Right renal pelvis (tissue), 4 donors: ENCODE measurements at places on chromosomes 6 and 20. TPM values are rescaled to one million over a fixed set of nuclear protein-coding genes. Genes with fewer than 3 reads are reported as not detected.

- no peak for DNase-seq
These were observed 497.1 kb downstream of the CD83 start for GRCh38 chr6:14614631-14615030.

- no peak for DNase-seq
These were observed 192.5 kb downstream of the TTLL2 start for GRCh38 chr6:167517254-167517916.

IL17F gene
- polyA plus RNA-seq, result 0.36 TPM

- no peak for DNase-seq
These were observed 51.6 kb downstream of the LAMA4 start for GRCh38 chr6:112202639-112203341.

- no peak for DNase-seq
These were observed 50.6 kb downstream of the BPIFB1 start for GRCh38 chr20:33333616-33334015.

SGK2 gene
- 30.6 TPM for polyA plus RNA-seq

GRCh38 chr6:57252975-57253374 lies 30.9 kb upstream of the RAB23 start:
- no peak for DNase-seq

KIF25 gene
- polyA plus RNA-seq, result 1.1 TPM

DNA sequence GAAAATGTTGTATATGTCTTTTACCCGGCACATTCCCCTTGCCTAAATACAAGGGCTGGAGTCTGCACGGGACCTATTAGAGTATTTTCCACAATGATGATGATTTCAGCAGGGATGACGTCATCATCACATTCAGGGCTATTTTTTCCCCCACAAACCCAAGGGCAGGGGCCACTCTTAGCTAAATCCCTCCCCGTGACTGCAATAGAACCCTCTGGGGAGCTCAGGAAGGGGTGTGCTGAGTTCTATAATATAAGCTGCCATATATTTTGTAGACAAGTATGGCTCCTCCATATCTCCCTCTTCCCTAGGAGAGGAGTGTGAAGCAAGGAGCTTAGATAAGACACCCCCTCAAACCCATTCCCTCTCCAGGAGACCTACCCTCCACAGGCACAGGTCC lies 11.3 kb upstream of the MAPRE1 start:
- no peak for DNase-seq

DNA sequence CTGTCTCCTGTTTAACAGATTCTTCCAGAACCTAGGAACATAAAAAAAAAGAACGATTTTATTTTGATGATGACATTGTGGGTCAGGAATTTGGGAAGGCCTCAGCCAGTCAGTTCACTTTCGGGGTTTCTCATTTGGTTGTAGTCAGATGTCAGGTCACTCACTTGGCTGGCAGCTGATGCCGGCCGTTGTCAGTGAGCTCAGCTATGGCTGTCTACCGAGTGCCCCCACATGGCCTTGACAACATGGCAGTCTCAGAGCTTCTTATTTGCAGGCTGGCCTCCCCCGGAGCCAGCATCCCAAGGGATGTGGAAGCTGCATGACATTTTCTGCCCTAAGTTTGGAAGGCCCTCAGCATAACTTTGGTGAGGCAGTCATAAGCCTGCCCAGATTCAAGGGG lies 11.5 kb downstream of the RNF217 start:
- no peak for DNase-seq

PDE7B gene
- polyA plus RNA-seq, result 9.5 TPM

GRCh38 chr6:120938164-120938875 lies 396.0 kb downstream of the TBC1D32 start:
- DNase-seq, result no peak

DNA sequence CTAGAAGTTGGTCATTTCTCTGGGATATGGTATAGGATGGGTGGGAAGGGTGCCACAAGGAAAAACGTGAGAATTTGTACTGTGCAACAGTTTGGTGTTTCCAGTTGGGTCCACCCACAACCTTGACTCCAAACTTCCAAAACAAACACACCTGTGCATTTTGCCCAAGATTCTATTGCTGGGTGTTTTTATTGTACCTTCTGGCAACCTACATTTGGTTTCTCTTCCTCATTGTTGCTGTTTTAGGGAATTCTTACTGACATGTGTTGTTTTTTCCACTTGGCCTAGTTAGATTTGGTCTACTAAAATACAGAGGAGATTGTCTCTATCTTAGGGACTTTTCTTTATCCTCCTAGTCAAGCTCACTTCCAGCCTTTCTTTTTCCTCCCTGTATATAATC lies 16.7 kb downstream of the TULP4 start:
- DNase-seq, result no peak

- no peak for DNase-seq
These were observed 29.2 kb downstream of the MOCS1 start for GRCh38 chr6:39904946-39905639.

- DNase-seq, result no peak
These were observed at the start of gene UNC93A for GRCh38 chr6:167290786-167291622. TSS of gene UNC93A (plus strand) at chr6:167291315. CDS start at chr6:167291490, 175 bp downstream.

DNA sequence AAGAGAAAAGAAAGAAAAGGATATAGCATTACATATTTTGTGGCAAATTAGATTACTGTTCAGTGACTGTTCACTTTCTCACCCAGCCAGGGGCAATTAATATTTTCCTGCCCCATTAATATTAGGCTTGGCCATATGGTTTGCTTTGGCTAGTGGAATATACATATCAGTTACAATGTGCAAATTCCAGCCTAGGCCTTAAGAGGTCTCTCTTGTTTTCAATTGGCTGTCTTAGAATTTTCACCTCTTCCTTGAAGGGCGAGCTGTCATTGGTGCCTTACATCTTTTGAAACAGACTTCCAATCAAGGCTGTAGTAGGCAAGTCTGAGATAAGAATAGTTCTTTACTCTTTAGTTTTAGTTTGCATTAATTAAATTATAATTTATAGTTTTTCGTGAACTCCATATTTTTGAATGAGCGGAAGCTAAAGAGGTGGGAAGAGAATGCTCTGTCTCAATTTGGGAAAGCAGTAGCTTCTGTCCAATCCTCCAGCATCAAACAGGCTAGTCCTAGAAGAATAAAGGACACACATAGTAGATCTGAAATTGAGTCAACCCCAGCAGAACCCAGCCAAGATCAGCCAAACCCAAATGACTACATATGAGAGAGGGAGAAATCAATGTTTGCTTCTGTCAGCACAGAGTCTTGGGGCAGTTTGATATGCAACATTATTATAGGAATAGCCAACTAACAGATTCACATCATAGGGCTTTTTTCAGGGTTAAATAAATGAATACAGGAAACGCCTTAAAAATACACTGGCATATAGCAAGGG lies 6.3 kb upstream of the CSNK2A1 start:
- no peak for DNase-seq

GRCh38 chr6:156336089-156336488 lies 441.1 kb upstream of the ARID1B start:
- no peak for DNase-seq

GRCh38 chr6:145090801-145091585 lies 644.3 kb downstream of the EPM2A start:
- DNase-seq, result no peak

GRCh38 chr6:16409531-16410441 lies 171.4 kb downstream of the GMPR start:
- DNase-seq, result no peak

DNA sequence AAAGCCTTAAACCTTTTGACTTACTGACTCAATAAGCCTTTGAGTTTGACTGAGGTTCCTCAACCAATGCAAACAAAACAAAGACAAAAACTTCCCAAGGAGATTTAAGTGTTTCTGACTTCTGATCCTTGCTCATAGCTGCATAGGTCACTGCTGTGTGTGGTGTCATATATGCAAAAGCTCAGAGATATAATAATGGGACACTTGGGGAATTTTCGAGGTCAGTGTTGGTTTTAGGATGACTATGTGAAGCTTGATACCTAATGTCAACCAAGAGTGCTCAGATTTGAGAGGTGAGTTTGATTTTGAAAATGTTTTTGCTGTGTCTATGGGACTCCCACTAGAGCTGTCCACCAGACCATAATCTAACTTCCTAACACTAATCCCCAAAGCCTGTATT lies 26.2 kb downstream of the ZKSCAN8 start:
- DNase-seq, result no peak

DNA sequence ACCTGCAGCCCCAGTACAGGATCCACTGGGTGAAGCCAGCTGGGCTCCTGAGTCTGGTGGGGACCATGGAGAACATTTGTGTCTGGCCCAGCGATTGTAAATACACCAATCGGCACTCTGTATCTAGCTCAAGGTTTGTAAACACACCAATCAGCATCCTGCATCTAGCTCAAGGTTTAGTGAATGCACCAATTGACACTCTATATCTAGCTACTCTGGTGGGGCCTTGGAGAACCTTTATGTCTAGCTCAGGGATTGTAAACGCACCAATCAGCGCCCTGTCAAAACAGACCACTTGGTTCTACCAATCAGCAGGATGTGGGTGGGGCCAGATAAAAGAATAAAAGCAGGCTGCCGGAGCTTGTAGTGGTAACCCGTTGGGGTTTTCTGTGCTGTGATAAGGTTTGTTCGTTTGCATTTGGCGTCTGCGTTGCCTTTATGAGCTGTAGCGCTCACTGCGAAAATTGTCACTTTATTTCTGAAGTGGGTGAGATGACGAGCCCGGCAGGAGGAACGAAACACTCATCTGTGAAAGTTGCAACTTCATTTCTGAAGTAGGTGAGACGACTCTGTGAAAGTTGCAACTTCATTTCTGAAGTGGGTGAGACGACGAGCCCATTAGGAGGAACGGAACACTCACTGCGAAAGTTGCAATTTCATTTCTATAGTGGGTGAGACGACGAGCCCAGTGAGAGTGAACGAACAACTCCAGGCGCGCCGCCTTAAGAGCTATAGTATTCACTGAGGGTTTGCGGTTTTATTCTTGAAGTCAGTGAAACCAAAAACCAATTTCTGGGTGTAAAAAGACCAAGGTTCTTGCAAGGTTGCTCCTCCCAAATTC lies 31.1 kb downstream of the SERPINB6 start:
- no peak for DNase-seq

DNA sequence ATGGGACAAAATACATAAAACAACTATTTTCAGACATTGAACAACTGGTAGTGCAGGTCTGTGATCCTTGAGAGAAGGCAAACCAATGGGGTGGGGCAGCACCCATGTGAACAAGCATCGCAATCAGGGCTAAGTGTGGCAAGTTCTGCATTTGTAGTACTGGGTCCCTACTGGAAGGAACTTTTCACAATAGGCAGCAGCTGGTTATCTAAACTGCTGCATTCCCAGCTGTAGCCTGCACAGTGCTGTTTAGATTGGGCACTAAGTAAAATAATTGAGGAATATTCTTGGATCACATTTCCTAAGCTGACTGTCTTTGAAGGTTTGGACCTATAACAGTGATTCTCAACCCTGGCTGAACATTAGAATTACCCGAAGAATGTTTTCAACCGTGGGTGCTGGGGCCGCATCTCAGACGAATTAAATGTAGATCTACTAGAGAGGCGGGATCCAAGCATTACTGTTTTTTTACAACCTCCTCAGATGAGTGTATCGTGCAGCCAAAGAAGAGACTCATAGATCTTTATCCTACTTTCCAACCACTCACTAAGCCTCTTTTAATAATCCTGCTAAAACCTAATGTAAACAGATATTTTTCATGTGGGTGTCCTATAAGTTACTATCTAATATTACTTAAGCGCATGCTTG lies 12.4 kb upstream of the MAP3K4 start:
- DNase-seq, result no peak

BANF2 gene
- polyA plus RNA-seq, result not detected

DNA sequence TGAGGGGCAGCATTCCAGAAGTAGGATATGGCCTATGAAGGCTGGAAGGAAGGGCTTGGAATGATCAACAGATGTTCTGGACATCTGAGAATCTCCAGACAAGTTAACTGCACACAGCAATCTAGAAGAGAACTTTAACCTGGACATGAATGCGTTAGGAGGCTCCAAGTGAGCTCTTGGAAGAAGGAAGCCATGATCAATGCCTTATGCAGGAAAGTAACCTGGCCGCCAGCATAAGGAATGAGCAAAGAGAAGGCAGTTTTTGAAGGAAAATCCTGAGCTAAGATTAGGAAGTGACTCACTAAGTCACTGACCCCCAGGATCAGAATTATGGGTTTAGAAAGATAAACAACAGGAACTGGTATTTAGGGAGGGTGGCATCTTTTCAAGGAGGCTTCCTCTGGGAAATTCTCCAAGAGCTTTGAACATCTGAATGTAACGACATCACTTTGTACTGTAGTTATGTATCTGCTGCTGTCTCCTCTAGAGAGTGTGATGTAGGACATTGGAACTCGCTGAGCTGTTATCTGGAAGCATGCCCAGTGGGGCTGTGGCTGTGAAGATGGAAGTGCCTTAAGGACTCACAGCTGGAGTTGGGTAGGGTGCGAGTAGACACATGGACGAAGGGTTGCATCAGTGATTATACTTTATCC lies 236.8 kb downstream of the PACRG start:
- DNase-seq, result no peak

- no peak for DNase-seq
These were observed 92.4 kb downstream of the DST start for GRCh38 chr6:56550301-56550700.

GRCh38 chr6:105859457-105859856 lies 226.7 kb upstream of the PRDM1 start:
- no peak for DNase-seq

DNA sequence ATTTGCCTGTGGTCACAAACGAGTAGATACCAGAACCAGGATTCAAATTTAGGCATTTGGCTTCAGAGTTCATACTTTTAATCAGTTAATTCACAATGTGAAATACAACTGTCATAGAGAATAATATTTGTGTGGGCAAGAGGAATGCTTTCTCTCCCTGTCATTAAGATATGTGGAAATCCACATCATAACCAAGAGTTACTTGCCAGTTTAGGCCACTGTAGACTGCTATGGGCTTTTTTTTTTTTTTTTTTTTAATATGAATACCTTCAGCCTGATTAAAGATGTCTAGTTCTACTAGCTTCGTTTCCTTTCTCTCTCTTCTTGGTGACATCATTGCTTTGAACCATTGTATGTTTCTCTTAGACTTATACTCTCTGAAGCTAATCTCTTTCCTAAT lies 244.9 kb downstream of the ZFAND3 start:
- no peak for DNase-seq

LPIN3 gene
- polyA plus RNA-seq, result 9.9 TPM

DNA sequence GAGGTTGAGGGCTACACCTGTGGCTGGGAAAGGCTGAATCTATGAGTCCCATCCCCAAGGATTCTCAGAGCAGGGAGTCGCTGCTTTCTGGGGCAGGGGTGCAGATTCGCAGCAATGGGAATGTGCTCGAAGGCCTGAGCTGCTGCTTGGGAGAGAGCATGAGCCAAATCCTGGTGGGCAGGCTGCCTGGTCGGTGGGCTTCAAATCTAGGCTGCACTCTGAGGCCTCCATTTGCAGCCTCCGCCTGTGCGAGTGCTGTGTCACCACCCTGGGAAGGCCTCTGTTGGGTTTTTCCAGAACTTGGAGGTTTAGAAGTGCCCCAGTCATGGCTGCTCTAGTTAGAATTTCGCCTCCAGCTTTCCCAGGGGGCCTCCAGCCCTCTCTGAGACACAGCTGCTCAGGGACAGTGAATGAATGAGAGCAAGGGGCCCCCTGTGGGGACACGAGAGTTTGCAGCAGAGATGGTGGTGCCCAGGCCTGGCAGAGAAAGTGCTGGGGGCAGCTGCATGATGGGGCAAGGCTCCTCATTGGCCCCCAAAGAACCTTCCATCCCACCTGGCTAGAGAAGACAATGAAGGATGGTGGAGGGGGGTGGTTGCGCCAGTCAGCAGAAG lies 31.1 kb upstream of the RNF24 start:
- no peak for DNase-seq

TPD52L1 gene
- polyA plus RNA-seq, result 114 TPM
